ENCODE measurements at places on chromosomes 6 and 20.

GRCh38 chr6:35728683-35729678 lies 7.9 kb upstream of the ARMC12 start:
- DNase-seq: no peak

GRCh38 chr20:25695532-25696370 lies 902 bp downstream of the ZNF337 start:
- peak; percentile 11 for DNase-seq

- no peak for DNase-seq
Observed at GRCh38 chr20:62239278-62239879, 1.1 kb downstream of the OSBPL2 start.

DNA sequence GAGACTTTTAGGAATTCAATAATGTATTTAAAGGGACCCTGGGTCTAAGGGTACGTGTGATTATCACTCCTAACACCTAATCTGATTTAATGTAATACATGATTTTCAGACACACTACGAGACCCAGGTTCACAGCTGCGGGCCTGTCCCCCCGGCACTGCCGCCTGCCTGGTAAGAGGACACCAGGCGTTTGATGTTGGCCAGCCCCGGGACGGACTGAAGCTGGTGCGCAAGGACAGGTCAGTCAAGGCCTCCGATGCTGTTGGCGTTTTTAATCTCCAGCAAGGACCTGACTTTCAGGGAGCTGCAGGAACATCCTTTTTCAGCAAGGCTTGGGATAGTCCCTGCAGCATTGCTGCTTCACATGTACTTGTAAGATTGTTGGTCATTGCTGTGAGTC lies 58.2 kb downstream of the IGF2R start:
- no peak for DNase-seq

GRCh38 chr6:1781152-1781816 lies 171.6 kb downstream of the FOXC1 start:
- no peak for DNase-seq

Measured in fibroblast of skin of right quadriceps (primary cell).